ENCODE measurements at places on chromosomes 13 and 19.

GRCh38 chr19:18060472-18060871 is 26.3 kb downstream of the IL12RB1 start:
- no peak for DNase-seq

DNA sequence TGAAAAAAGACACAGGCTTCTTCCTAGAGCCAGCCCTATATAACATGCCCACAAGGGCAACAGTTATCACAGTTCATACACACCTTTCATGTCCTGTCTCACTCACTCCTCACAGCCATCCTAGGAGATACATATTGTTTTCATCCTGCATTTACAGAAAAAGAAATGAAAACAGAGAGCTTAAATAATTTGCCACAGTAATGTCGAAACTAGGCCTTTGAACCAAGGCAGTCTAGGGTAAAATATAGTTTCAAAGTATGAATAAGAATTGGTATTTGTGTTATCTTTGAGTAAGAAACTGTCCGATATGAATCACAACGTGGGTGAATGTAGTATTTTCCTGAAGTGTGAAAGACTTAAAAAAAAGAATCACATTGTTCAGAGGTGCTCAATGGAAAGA is 26.8 kb downstream of the CLDN10 start:
- DNase-seq: no peak

DNA sequence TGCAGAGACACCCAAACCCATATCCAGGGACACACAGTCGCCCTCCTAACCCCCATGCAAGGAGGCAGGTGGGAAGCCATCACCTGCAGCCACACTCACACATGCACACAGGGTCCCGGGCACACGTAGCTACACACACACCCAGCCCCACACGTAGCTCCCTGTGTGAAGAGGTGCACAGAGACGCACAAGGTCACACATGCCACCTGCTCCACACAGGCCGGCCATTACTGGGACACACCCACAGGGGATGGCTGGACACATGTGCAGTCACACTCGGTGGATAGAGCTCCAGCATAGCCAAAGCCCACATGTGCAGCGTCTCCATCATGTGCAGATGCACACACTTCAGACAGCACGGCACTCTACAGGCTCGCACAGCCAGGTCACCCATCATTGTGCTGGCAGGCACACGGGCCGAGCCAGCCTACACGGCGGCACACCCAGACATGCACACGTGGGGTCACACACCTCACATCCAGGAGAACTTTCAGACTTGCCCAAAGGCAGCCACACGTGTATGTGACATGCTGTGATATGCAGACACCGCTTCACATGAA is 1.1 kb downstream of the ZNF835 start:
- no peak for DNase-seq

DNA sequence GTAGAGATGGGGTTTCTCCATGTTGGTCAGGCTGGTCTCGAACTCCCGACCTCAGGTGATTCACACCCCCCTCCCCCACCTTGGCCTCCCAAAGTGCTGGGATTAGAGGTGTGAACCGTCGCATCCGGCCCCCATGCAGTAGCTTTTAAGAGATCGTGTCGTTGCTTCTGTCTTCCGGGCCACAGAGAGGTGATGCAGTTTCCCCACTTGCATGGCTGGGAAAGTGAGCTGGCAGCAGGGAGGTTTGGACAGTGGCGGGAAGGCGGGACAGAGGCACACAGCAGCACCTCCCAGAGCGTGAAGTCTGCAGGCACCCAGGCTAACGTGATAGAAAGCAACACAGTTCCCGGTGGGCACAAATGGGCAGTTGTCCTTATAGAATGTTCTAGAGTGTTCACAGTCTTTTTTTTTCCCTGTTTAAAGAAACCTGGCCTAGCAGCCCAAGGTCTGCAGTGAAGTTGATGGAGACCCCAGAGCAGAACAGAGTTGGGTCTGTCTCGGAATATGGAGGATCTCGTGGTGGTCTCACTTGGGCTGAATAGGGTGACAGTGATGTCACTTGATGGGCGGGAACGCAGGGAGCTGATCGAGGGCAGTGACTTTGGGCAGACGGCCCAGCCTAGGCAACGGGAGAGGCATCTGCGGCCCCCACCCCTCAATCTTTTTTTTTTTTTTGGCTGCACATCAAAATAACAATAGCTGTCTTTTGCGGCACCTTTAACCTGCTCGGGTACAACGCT is 4.9 kb downstream of the UHRF1 start:
- DNase-seq: no peak

DNA sequence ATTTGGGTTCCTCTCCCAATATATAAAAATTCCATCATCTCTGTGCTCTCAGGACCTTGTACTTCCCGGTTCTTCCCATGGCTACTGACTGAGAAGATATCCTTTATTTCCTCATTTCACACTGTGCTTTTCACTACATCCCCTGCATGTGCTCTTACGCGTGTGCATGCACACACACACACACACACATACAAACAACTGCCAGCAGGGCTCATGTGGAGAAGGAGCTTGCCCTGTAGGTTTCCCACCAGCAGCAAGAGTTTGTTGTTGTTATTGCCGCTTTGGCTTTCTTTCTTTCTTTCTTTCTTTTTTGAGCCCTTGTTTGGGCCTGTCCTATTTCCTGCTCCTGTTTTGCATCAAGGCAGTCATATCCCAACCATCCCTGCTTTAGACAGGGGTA is 43.6 kb downstream of the TEX26 start:
- DNase-seq: no peak

- DNase-seq: no peak
These were observed 4.3 kb downstream of the ERCC1 start for GRCh38 chr19:45419396-45419795.
